ENCODE measurements at places on chromosomes 3 and 15.

GRCh38 chr3:111812701-111813100, 46.4 kb upstream of the PHLDB2 start:
- no peak for DNase-seq

- no peak for DNase-seq
These were observed 47.0 kb upstream of the ACKR4 start for GRCh38 chr3:132549890-132550578.

- DNase-seq, result no peak
These were observed 29.0 kb downstream of the ARIH1 start for GRCh38 chr15:72503147-72503546.

DNA sequence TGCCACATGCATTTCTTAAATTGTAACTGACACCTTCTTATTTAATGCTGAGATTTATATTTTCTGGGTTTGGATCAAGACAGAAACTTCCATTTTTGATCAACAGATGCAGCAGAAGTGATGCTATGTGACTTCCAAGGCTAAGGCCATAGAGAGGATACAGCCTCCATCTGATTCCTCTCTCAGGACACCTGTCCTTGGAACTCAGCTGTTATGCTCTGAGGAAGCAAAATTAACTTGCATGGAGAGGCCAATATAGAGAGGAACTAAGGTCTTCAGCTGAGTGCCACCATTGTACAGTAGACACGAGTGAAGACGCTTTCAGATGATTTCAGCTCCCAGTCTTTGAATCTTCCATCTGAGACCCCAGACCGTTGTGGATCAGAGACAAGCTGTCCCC, 296.9 kb upstream of the TBL1XR1 start:
- DNase-seq, result no peak

- no peak for DNase-seq
These were observed 169.1 kb downstream of the CLSTN2 start for GRCh38 chr3:140103986-140104645.
